ENCODE measurements at places on chromosomes 13 and 19.

DNA sequence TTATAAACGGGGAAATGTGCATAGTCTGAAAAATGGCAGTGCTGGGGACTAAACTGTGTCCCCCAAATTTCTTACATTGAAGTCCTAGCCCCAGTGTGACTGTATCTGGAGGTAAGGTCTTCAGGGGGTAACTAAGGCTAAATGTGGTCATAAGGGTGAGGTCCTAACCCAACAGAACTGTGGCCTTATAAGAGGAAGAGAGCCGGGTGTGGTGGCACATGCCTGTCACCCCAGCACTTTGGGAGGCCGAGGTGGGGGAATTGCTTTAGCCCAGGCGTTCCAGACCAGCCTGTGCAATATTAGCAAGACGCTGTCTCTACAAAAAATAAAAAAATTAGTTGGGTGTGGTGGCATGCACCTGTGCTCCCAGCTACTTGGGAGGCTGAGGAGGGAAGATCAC is 17.8 kb downstream of the PROZ start:
- DNase-seq = no peak

DNA sequence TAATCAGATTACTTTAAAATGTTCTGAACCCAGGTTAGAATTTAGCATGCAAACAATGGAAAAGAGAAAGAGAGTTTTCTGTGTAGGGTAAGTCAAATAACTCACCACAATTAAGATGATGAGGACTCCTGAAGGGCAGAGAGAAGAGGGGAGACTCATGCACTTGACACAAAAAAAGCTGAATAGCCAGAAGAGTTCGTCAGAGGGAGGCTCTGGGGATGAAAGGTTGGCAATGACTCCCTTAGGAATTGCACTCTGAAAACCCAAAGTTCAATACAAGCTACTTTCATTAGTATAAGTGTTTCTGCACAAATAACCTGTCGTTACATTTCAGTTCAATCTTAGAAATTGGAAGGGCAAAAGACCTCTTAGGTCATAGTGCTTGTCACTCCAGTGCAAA is 434.4 kb upstream of the PCDH9 start:
- no peak for DNase-seq

DNA sequence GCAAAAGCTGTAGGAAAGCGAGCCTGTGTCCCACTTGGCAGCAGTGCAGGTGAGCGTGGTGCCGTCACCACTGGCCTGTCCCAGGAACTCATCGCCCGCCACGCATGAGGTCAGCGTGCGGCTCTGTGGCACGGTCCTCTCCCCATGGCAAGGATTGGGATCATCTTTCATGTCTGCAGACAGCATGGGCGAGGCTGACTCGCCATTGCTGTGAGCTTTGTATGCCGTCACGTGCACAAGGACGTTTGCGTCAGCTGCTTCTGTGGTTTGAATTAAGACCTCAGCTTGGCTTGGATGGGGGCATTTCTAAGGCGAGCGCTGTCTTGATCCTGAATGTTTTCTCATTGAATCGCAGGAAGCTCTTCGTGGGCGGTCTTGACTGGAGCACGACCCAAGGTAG is 9.8 kb downstream of the DAZAP1 start:
- no peak for DNase-seq

- peak; percentile 64 for DNase-seq
Observed at GRCh38 chr13:75312884-75313520, 169.0 kb downstream of the TBC1D4 start.

- no peak for DNase-seq
Observed at GRCh38 chr19:2199215-2199614, 35.5 kb downstream of the DOT1L start.

- DNase-seq = no peak
Observed at GRCh38 chr13:37475966-37476365, 122.6 kb downstream of the POSTN start.

GRCh38 chr19:45200568-45200967 is 22.0 kb downstream of the BLOC1S3 start:
- no peak for DNase-seq

GRCh38 chr13:76533251-76533650 is 353.0 kb downstream of the KCTD12 start:
- no peak for DNase-seq

DNA sequence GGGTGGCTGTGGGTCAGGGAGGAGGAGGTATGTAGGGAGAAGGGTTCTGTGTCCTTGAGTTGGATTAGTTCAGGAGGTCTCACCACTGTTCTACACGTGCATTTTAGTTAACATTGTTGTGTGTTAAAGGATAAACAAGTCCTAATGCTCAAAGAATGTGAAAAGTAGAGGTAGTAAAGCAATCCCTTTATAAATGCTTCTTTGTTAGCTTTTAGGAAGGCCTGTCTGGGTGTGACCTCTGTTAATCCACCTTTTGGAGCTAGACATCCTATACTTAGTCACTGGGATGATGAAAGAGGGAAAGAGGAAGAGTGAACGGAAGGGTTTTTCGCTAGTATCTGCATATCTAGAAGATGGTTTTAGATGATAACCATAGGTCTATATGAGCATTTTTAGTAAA is 42.2 kb upstream of the FLT1 start:
- no peak for DNase-seq

- no peak for DNase-seq
Observed at GRCh38 chr19:2207991-2208860, 27.9 kb downstream of the PLEKHJ1 start.

GRCh38 chr13:89740994-89741685 is 1606.3 kb upstream of the MIR17HG start:
- DNase-seq = no peak

DNA sequence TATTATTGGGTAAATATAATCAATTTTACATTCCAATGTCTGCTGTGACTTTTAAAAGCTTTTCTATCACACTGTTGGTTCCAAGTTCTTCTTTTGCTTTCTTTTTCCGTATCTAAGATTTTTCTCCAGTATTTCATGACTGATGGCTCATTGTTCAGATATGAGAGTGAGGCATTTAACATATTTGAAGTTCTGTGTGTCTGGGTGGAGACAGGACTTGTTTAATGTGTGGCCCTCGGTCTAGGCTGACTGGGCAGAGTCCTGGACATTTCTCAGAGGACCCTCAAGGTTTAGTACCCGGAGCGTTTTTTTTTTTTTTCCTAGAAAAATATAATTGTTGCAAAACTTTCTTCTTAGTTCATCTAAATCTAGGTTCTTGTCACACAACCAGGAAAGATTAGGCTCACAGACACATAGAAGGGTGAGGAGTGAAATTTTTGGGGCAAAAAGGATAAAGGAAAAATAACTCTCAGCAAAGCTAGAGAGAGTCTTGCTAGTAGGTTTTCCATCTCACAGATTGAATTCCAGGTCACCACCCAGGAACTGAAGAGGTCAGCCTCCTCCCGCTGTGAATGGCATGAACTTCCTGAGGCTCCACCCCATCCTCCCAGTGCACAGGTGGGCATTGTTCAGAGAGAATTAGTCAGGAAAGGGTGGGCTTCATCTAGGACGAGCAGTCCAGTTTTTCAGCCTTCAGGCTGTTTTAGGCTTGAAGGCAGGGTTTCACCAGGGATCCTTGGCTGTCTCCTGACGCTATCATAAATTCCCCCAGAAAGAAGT is 1002.4 kb upstream of the PCDH9 start:
- no peak for DNase-seq

DNA sequence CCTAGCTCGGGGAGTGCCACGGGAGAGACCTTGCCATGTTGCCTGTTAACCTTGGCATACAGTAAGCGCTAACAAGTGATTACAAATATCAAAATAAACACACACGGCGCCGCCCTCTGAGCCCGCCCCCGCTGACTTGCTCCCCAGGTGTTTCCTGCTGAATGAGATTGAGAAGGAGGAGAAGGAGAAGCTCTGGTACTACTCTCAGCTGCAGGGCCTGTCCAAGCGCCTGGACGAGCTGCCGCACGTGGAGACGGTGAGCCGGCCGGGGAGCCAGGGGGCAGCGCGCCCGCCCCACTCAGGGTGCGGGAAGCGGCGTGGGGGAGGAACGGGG is 5.0 kb downstream of the APC2 start:
- no peak for DNase-seq

DNA sequence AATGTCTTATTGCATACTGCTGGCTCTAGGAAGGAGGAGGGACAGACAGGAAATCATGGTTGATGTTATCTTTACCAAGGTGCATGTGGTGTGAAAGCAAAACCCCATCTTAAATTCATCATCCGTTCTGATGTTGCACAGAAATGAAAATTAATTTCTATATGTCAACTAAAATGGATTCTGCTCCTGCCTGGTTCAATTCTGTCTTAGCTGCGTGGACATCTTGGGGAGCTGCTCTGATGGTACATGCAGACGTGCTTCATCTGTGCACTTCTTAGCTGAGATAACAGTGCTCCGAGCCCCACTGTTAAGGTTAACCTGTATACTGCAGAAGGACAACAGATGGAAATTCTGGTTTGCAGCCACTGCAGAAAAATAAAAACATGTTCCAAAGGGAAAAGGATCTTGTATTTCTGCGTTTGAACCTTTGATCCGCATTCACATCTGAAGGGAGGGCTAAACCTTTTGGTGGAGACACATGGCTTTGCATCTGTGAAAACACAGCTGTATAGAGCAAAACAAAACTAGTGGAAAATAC is 155.6 kb downstream of the TM9SF2 start:
- no peak for DNase-seq

DNA sequence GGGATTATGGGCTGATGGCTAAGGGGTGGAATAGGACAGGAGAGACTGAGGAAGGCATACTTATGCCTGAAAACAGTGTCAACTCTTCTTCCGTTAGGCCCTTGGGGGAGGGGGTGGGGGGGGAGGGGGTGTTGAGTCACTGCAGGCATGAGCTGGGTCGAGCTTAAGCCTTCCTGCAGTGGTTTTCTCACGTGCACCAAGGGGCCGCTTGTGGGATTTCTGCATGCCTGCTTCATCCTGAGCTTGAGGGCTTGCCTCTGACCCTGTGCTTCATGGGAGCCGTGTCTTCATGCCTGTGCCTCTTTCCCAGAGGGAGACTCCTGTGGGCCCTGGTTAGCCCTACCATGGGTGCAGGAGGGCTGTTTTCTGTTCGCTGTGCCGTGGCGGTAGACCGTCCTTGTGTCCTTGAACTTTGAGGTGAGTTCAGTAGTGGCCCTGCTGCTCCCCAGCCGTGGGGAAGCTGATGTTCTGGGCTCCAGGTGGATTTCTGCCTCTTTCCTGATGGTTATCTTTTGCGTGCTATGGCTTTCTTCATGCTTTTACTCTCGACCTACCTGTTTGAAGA is 186.1 kb downstream of the PCCA start:
- DNase-seq = no peak

DNA sequence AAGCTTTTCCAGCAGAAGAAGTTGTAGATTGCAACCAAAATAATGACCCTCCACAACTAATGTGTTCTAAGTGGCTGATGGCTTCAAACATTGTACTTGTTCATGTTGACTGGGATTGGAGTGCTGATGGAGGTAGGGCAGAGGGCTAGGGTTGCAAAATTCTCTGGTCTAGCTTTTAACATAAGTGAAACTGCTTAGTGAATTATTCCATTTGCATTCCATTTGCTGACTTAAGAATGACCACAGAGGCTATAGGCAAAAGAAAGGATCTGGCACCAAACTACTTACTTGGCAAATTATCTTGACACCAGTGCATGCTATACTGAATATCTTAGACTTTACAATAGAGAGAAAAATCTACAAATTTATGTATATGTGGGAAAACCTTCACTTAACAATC is 287.0 kb downstream of the FGF9 start:
- no peak for DNase-seq

- DNase-seq = no peak
Observed at GRCh38 chr19:14943601-14944000, 2.3 kb downstream of the OR7C2 start.

DNA sequence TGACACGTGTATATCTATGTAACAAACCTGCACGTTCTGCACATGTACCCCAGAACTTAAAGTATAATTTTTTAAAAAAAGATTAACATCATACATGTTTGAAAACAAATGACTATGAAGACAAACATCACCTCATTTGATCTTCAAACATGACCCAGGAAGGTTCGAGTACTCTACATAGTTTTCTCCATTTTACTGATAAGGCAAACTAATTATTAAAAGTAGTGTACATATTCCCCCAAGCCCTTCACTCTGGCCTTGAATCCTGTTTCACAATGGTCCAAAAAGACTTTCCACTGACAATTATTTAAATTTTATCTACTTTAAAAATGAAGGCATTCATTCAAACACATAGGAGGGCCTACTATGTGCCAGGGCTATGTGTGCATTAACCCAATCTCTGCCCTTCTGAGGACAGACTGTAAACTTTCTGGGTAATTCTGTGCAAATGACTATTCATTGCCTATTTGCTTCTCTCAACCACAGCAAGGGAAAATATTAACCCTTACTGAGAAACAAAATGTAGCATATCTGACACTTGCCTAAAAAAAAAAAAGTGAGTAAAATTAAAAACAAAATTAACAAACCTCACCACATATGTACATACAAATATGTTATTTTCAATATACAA is 22.1 kb downstream of the ATP7B start:
- no peak for DNase-seq

- DNase-seq = no peak
Observed at GRCh38 chr19:41324231-41324702, 14.3 kb downstream of the CCDC97 start.

DNA sequence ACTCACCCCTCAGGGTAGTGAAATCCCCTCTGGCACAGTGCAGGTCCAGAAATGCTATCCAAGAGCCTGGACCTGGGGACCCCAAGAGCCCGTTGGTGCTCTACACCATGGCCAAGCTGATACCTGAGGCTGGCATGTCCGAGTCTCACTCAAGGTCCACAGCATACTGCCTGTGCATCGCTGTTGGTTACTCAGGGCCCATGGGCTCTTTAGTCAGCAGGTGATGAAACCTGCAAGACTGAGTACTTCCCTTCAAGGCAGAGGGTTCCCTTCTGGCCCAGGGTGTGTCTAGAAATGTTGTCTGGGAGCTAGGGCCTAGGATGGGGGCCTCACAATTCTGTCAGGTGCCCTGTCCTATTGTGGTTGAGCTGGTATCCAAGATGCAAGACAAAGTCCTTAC is 19.6 kb upstream of the KBTBD7 start:
- no peak for DNase-seq

GRCh38 chr19:32824191-32824751 is 45.3 kb downstream of the SLC7A9 start:
- no peak for DNase-seq

DNA sequence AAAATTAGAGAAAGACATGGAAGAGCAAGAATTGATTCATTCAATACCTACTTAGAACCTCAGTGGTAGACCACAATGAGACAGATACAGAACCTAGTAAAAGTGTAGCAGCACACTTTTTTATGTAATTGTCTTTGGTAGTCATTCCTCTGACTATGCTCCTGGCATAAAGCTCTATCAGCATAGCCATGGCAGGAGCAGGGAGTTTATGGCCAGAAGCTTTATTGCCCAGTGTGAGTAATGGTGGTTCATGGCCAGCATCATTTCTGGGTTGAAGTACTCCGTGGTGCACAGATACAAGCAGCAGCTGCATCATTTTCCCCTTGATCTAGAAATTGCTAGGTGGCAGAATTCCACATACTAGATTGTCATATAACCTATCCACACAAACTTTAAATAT is 352.6 kb downstream of the TBC1D4 start:
- no peak for DNase-seq

DNA sequence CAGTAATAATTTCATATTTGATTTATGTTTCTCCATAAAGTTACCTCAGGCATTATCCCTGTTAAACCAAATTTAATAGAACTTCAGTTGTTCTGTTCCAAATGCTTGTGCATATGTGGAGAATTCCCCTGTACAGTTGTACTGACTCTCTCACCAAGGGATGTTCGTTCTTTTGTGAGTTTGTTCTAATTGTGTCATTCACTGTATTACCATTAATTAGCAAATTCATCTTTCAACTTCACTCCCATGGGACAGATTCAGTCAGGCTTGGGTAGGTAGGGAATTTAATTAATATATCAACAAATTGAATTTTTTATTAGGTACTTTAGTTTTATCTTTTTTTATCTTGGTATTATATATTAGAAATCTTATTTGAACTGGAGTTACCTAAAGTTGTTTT is 265.4 kb downstream of the DCT start:
- DNase-seq = no peak

GRCh38 chr19:10191347-10191746 is 3.4 kb downstream of the DNMT1 start:
- DNase-seq = no peak

All from activated naive CD8-positive, alpha-beta T cell treated with anti-CD3 and anti-CD28 coated beads for 36 hours (primary cell).